BE2C (cell line): ENCODE measurements at places on chromosomes 6 and 20.
A peak's percentile ranks its signal among the peaks of the same experiment; 100 is the strongest.

- no peak for DNase-seq
These were observed 12.5 kb downstream of the CTNNBL1 start for GRCh38 chr20:37706298-37706697.

DNA sequence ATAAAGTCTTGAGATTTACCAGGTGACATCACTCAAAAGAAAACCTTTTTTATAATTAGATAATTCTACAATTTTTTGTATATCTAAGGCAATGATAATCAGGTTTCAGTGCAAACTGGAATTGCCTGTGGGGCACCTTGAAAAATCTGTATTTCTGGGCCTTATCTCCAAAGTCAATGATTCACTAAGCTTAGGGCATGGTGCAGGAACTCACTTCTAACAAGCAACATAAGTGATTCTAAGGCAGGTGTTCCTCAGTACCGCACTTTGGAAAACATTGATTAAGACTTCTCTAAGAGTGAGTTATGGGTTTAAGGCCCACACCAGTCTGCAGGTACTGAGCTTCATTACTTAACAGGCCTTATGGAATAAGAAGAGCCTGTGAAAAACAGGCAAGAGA is 115.3 kb downstream of the COL12A1 start:
- no peak for DNase-seq

DNA sequence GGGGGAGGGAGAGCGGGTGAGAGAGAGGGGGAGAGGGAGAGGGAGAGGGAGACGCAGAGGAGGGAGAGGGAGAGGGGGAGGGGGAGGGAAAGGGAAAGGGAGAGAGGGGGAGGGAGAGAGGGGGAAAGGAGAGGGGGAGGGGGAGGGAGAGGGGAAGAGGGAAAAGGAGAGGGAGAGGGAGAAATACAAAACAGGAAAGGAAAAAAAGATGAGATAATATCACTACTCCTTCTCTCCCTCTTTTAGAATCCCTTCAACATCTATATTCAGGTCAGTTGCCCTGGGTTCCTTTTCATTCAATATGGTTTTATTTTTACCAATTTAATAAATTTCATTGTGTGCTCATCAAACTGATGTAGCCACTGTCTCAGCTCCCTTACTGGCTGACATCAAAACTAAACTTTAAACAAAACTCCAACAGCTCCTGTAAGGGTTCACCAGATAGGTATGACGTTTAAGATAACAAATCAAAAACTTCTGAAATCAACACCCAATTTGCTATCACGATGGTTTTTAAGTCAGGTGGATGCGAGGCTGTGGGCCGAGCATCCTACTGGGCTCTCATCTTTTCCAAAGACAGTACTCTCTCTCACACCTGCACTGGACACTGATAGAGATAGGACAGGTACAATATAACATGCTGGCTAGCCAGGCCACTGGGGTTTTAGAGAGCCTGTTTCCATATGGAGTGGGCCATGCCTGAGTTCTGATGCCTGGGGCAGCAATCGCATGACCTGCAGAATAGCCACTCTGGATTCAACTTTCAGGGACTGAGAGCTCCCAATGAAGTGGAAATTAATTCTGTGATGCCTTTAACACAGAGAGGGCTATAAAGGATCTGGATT is 99.5 kb downstream of the FYN start:
- no peak for DNase-seq

DNA sequence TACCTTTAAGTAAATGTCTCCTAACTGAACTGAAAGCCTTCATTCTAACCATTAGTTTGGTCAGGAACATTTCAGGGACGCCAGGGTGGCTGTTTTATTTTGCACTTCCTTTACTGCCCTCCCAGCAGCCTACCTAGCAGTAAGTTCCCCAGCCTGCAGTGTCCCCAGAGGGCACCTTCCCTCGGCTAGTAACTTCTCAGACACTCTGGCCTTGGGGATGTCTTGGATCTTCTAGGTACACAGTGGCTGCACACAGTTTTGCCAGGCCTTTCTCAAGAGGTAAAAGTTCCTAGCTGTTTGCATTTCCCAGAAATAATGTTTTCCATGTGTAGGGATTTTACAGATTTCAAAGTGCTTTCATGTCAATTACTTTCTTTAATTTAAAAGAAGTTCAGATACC is 378 bp upstream of the LAMA2 start:
- no peak for DNase-seq

GRCh38 chr20:23598481-23598880 is 7.2 kb downstream of the CST9 start:
- no peak for DNase-seq

DNA sequence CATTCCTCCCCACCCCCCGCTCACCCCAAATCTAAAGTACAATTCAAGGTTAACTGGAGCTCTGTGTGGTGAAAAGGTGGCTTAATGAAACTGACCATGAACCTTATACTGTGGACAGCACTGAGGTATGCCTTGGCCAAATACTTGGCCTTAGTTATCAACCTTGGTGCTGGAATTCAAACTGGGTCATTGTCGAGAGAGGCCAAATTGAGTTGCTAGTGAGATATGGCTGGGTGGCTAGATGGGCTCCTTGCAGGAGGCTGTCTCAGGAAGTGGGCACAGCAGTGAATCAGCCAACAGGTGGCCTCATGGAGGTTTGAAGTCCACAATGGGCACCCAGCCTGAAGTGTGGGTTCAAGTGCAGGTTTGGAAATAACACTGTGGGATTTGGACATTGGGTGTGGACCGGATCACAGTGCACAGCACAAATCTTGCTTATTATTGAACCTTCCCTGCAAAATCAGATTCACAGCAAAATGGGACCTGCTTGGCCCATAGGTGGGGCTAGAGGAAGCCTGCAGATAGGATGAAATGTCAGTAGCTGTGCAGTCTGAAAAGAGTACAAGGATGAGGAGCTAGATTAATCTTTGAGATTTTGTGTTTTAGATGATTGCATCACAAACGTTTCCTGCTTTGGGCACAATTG is 5.6 kb upstream of the BTBD3 start:
- peak; percentile 16 for DNase-seq

GRCh38 chr6:2748183-2748582 is 2.5 kb downstream of the MYLK4 start:
- DNase-seq: peak; percentile 36

GRCh38 chr20:3406481-3407039 is 909 bp downstream of the DNAAF9 start:
- DNase-seq: peak; percentile 18

GRCh38 chr6:26087284-26088115 is at the start of gene HFE:
TSS of gene HFE (plus strand) at chr6:26087429. CDS start at chr6:26087441, 12 bp downstream.
- DNase-seq: no peak

- DNase-seq: no peak
These were observed 143.3 kb downstream of the NFATC2 start for GRCh38 chr20:51399006-51399890.

GRCh38 chr6:2697291-2697690 is 53.4 kb downstream of the MYLK4 start:
- no peak for DNase-seq

DNA sequence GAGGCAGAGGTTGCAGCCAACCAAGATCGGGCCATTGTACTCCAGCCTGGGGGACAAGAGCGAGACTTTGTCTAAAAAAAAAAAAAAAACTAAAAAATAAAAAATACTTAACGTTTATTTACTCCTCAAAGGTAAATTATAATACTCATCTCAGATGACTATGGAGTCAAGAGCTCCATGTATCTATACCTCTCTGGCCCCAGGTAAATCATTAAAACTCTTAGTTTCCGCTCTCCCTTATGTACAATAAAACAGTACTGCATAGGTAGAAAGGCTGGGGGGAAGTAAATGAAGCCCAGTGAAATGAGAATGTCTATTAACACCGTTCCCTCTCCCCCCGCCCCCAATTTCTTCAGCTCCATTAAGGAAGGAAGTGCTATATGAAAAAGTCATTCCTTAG is 1.2 kb downstream of the SRSF12 start:
- no peak for DNase-seq

DNA sequence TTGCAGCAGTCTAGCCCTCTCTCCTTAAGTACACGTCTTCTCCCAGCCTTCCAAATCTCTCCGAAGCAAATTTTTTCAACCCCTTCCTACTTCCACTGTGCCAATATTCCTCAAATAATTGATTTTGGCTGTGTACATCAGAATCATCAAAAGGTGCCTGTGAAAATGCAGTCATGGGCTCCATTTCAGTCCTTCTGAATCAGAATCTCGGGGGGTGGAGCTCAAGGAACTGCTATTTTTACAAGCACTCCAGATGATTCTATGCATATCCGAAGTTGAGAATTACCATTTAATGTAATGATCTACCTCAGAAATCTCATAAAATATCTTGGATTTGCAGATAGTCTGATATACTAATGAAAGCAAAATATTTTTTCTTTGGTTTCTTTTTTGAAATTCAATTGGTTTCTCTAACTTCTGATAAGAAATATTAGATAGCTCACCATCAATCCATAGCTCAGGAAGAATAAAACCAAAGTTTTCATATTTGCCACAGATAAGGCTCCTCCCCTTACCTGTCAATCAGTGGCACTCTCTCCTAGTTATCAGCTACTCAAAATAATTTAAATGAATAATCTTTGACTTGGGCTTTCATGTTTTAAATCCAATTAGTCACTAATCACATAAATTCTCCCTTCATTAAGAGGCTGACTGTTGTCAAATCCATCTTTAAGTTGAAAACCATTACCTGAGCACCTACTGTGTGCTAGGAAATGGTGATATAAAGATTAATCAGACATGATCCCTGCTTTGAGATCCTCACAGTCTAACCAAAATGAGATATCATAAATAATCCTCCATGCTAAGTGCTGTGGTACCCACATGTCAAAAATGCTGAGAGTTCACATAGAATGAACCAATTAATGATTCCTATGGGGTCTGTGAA is 36.4 kb upstream of the STXBP5 start:
- DNase-seq: no peak

DNA sequence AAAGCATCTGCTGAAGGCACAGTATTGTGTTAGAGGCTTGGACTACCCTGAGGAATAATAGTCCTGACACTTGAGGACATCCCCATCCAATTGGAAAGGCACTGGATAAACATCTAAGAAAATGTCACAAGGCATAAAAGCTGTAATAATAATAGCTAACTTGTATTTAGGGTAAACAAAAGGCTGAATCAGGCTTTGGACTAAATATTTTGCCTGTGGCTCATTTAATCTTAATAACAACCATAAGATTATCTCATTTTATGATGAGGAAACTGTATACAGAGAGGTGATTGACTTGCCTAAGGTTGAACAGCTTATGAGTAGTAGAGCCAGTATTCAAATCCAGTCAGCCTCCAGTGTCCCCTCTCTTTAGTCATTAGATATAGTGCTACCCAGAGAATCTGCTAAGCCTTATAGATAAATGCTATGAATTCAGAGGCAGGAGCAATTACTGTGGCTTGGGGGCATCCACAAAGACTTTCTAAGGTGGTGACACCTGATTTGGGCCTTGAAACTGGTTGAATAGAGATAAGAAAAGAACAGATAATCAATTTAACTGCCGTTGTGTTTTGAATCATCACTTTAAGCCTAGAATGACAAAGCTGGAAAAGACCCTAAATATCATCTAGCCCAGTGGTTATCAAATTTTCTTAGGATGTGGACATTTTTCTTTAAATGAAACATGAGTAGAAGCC is 7.5 kb upstream of the ZSWIM1 start:
- DNase-seq: no peak

- no peak for DNase-seq
These were observed 12.3 kb downstream of the EDEM2 start for GRCh38 chr20:35134880-35135279.

- DNase-seq: no peak
These were observed 75.3 kb downstream of the SLC23A2 start for GRCh38 chr20:4925842-4926530.

GRCh38 chr20:23399568-23400241 is 21.6 kb downstream of the NAPB start:
- no peak for DNase-seq

DNA sequence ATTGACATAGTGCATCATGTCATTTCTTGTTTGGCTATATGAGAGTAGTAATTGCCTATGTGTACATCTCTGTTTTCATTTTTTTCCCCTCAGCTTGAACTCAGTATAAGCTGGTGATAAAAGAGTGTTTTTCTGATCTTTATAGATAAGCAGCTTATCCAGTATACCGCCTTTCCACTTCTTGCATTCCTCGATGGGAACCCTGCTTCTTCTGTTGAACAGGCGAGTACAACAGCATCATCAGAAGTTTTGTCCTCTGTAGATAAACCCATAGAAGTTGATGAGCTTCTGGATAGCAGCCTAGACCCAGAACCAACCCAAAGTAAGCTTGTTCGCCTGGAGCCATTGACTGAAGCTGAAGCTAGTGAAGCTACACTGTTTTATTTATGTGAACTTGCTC is 32.3 kb downstream of the HSF2 start:
- no peak for DNase-seq

DNA sequence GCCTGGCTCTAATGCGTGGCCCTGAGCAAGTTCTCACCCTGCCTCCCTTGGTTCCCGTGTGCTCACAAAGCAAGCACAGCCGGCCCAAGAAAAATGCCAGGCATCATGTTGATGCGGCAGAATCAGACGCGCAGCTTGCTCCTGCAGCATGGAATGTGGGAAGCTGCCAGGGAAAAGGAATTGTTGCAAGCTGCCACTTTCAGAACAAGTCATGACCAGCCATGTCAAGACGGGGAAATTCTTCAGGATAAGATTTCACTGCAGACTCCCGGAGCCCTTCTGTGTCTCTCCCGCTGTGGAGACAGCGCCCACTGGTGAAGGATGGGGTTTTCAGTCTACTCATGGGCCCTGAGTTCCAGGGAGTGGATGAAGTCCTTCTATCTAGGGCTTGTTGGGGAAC is 4.6 kb downstream of the DACT2 start:
- DNase-seq: no peak

GRCh38 chr6:158552055-158552795 is 7.7 kb upstream of the TMEM181 start:
- no peak for DNase-seq

DNA sequence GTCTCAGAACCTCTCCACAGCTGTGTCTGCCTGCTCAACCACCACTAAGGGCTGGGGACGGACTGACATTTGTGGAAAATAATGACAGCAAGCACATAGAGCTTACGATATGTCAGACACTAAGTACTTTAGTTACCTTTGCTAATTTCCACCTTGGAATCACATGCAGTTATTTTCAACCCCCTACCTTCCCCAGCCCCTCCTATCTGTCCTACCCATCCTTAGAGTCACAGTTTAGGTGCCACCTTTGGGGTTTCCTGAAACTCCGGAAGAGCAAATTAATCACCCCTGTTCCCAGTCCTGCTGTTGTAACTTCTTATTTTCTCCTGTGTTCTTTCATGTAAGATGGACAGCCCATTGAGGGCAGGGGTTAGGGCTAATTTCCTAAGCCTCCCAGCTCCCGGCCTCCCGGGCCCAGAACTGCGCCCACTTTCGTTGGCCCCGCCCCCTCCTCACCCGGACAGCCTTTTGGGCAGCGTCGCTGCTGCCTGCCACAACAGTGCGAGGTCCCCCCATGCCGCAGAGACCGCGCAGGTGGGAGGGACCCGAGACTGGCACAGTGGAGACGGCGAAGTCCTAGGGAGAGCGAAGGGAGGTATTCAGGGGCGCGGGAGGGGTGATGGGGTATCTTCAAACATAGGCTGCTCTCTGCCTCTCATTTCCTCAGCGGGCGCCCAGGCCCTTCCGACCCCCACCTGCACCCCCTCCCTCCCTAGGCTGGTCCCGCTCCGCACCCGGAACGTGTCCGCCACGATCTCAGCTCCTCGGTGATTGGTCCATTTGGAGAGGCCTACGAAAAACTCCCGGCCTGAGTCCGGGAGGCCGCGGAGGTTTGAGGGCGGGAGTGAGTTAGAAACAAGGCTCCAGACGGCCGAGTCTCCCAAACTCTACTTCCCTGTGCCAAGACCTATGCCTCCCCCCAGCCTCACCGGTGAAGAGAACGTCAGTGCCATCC is 1.1 kb downstream of the DDAH2 start:
- no peak for DNase-seq
